ENCODE measurements at places on chromosomes 2 and 18.

- no peak for DNase-seq
These were observed 521.8 kb upstream of the ZEB2 start for GRCh38 chr2:145041706-145042105.

DNA sequence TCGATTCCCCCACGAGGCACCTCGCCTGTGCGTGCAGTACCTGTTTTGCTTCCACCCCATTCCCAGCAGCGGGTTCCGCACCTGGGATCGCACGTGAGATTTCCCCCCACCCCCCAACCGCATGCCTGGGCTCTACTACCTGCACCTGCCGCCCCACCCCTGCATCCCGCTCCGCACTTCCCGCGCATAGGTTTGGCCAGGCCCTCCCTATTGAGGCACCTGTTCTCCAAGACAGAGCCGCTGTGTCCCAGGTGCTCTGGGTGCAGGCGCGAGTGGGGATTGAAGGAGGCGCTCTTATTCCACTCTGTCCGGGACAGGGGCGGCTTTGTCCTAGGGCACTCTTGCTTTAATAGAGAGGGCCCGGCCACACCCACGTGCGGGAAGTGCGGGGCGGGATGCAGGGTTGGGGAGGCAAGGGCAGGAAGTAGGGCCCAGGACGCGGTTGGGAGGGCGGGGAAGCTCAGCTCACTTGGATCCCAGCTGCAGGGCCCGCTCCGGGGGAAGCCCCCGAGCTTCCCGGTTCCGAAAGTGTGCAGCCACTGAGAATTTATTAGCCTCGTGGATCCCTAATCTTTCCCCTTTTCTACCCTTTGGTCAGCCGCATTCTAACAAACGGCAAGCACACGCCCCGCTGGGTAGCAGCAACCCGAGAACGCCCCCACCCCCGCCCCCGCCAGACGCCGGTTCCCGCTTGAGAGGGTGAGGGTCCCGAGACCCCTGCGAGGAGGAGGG is 670 bp upstream of the MOCOS start:
- peak; percentile 78 for DNase-seq

GRCh38 chr2:231411831-231412617 is 16.5 kb downstream of the B3GNT7 start:
- DNase-seq = peak; percentile 83

GRCh38 chr18:38221476-38222100 is 656.0 kb upstream of the CELF4 start:
- no peak for DNase-seq

- DNase-seq = no peak
These were observed 108.4 kb upstream of the OTOS start for GRCh38 chr2:240248721-240249422.

- peak; percentile 67 for DNase-seq
These were observed 349.8 kb downstream of the RBM43 start for GRCh38 chr2:150911766-150912280.

DNA sequence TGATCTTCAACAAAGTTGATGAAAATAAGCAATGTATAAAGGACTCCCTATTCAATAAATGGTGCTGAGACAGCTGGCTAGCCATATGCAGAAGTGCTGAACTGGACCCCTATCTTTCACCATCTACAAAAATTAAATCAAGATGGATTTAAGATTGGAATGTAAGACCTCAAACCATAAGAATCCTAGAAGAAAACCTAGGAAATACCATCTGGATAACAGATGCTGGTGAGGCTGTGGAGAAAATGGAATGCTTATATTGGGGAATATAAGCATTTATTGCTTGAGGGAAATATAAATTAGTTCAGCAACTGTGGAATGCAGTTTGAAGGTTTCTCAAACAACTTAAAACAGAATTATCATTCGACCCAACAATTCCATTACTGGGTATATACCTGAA is 89.6 kb downstream of the GCA start:
- no peak for DNase-seq

- peak; percentile 29 for DNase-seq
These were observed 29.7 kb downstream of the FAM228A start for GRCh38 chr2:24204505-24204904.

- DNase-seq = no peak
These were observed 33.0 kb upstream of the GATA6 start for GRCh38 chr18:22136395-22136794.

DNA sequence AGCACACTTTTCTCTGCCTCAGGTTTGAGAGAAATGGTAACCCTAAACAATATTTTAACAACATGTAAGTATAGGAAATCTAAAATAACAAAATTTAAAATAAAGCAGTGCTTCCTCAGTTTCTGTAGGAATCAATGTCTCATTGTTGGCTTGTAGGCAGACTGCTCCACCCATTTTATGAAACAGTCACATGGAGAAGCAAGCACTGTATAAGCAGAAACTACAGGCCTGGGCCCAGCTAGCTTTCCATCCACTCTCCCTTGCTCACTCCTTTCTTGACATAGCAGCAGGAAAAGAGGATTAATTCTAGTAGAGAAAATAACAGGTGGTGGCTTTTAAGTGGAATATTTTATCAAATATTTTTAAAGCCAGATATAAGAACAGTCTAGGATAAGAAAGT is 97.2 kb downstream of the PLEKHM3 start:
- no peak for DNase-seq

GRCh38 chr2:233934524-233934923 is 17.4 kb downstream of the TRPM8 start:
- no peak for DNase-seq

- DNase-seq = no peak
These were observed 1.4 kb upstream of the SLC23A3 start for GRCh38 chr2:219171231-219171651.

- no peak for DNase-seq
These were observed 17.6 kb upstream of the USP14 start for GRCh38 chr18:140670-141266.

GRCh38 chr2:131050896-131051295 is 42.4 kb downstream of the FAM168B start:
- no peak for DNase-seq

DNA sequence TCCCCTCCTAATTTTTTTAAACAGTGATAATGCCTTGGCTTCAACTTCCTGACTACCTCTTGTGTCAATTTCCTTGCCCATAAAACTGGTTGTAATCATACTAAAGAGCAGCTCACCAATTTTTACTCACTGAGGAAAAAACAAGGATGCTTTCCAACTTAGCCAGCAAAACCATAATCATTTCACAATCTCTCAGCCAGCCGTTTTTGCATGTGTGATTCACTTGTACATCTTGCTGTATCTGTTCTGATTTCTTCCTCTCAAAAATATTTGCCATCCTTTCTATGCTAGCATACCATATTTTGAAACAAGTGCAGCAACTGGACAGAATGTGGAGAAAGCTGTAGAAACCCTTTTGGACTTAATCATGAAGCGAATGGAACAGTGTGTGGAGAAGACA is 60.7 kb downstream of the RAB27B start:
- no peak for DNase-seq

DNA sequence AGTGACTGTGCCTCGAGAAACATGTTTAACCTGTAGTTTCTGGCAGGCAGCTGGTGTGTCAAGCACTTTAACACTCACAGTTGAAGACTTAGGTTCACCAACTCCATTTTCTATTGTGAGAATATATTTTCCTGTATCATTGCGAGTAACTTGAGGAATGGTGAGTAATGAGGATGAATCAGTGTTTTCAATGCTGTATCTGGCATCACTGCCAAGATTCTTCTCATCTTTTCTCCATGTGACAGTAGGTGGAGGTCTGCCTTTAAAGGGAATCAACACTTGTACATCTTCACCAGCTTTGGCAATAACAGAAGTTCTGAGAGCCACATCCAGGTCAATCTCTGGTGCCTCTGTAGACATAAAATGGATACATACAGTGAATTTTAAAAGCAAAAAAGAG is 72.8 kb downstream of the PLEKHA3 start:
- no peak for DNase-seq

DNA sequence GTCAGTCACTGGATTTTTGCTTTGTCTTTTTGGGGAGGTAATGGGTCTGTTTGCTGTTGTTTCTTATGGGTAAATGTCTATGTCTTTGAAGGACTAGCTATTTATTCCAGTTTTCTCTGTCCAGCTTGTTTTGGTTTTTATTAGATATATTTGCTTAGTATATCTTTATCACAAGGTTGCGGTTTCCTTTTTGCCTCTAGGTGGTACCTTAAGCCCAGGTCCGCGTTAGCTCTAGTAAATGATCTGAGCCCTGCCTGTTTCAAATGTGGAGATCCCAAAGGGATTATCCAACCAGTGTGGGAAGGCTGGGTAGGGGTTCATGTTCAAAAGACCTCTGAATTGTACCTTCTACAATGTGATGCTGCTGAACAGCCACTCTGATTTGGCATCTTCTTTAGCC is 114.5 kb downstream of the MYO3B start:
- no peak for DNase-seq

DNA sequence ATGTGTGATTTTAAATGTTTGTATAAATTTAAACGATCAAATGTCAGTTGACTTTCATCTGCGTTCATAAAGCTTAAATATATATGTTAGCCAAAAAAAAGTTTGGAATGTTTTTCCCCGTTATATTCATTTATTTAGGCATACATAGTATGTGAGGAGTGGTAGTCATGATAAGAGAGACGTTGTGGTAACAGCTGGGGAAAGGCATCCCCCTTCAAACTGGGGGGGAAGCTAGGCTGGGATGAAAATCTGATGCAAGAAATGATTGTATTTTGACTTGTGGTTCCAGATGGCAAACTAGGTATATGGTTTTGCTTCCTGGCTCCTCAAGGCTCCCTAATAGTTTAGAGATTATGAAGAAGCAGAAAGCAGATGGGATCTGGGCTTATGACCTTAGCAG is 30.1 kb downstream of the ITGA6 start:
- no peak for DNase-seq

DNA sequence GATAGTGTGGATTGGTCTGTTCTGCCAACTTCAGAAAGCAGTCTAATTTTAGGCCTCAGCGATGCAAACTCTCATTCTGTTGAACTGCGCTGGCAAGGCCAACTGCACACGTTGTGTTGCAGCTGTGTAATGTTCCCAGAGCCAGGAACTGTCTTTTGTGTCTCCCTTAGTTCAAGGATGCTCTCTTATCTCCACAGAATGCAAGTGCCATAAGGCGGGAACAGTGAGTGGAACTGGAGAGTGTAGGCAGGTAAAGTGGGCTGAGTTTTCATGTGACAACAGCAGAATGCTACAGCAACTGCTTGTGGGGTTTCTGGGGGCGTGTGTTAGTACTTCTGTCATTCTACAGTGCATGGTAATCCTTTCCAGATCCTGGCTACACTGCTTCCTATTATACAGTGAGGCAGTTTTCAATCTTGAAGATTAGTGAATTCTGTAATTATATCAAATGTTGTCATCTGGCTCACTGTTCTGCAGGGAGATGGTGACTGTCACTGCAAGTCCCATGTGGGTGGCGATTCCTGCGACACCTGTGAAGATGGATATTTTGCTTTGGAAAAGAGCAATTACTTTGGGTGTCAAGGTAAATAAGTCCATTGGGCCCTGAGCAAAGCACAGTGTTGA is 125.8 kb downstream of the LAMA3 start:
- no peak for DNase-seq

GRCh38 chr2:110931648-110932047 is 189.1 kb upstream of the BCL2L11 start:
- no peak for DNase-seq

DNA sequence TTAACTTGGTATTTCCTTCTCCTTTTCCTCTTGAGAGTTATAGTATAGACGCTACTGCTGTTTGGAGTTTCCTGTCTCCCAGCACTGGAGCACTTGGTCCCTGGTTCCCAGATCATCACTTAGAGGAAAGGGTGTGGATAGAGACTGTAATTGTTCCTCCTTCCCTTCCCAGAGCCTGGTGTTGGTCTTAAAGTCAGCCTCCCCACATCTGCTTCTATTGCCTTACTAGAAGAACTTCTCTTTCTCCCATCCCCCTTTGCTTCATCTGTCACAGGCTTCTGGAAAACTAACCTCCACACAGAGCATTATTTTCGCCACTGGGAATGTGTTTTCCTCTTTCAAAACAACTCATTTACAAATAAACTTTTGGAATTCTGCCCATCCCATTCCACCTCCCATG is 131.0 kb downstream of the CCDC85A start:
- no peak for DNase-seq

DNA sequence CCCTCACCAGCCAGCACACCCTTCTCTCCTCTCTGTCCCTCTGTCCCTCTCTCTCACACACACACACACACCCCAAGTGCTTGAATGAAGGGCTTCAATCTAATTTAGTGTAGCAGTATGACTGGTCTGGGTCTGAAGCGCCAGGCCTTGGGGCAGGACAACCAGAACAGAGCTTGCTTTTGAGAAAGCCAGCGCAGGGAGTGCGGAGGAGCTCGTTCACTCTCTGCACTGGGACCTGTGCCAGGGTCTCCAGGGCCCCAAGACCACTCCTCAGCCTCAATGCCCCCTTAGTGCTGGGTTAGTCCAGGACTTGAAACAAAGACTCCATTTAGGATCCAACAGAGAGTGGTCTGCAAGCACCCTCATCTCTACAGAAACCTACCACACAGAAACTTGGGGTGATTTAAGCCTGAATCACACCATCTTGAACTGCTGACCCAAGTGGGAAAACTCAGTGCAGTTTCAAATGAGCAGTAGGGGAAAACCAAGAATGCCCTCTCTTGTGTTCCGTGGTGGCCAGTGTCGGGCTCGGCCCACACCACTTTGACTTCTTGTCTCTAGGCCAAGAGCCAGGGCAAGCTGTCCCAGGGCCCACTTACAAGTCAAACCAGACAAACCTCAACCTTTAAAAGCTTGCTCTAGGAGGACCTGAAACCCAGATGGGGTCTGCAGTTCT is 66.6 kb upstream of the WIPF1 start:
- no peak for DNase-seq

GRCh38 chr2:20185176-20186022 is 39.5 kb downstream of the SDC1 start:
- DNase-seq = no peak

- peak; percentile 60 for DNase-seq
These were observed 54.7 kb downstream of the SPRED2 start for GRCh38 chr2:65377556-65378192.

GRCh38 chr18:76405681-76406356 is 89.2 kb downstream of the ZNF516 start:
- no peak for DNase-seq

GRCh38 chr2:112686348-112687217 is 34.2 kb upstream of the NT5DC4 start:
- DNase-seq = no peak

- no peak for DNase-seq
These were observed 146.5 kb downstream of the NDUFA10 start for GRCh38 chr2:239878686-239879085.

- DNase-seq = peak; percentile 28
These were observed 13.7 kb upstream of the GAL3ST2 start for GRCh38 chr2:241762933-241763369.

DNA sequence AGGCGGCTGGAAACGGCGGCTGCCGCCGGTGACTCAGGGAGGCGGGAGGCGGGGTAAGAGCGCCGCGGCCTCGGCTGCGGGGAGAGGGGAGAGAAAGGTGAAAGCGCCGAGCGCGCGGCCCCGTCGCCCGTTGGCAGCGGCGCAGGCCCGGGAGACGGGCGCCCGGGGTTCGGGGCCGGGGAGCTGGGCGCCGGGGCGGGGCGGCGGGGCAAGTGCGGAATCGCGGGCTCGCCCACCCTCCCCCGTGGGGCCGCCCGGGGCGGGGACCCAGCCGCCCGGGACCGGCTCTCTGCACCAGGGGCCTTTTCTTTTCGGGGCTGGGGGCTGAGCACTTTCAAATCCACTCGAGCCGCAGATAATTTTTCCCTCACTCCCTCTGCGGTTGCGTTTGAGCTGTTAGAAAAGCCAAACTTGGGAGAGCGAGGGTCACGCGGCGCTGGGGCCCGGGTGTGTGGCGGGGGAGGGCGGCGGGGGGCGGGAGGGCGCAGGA is 266 bp downstream of the KDM3A start:
- DNase-seq = no peak

Measured in upper lobe of left lung (tissue), 6 donors.